ENCODE measurements at places on chromosomes 1 and 21. TPM values are rescaled to one million over a fixed set of nuclear protein-coding genes. Genes with fewer than 3 reads are reported as not detected.

- DNase-seq = no peak
Observed at GRCh38 chr21:31887391-31887841, 14.6 kb downstream of the HUNK start.

DNA sequence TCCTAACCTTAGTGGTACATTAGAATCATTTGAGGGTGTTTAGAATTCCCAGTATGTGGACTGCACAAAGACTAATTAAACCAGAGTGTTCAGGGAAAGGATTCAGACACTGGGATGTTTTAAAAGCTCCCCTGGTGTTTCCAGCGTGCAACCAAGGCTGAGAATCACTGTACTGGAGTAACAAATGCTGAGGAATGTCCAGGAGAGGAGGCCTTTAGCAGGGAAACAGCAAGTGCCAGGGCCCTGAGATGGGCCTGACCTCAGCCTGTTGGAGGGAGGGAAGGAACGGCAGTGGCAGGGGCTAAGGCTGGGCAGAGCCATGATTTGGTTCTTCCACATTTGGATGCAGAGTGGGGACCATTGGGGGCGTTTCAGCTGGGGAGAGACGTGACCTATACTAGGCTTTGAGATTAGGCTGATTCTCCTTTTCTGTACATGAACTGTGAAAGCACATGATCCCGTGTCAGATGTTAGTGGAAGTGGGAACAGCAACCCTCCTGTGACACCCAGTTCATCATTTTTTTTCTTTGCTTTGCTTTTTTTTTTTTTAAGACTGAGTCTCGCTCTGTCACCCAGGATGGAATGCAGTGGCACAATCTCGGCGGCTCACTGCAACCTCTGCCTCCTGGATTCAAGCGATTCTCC lies 49.3 kb downstream of the KANK4 start:
- DNase-seq = no peak

GRCh38 chr1:151108331-151108730 lies 37.8 kb downstream of the GABPB2 start:
- no peak for DNase-seq

DNA sequence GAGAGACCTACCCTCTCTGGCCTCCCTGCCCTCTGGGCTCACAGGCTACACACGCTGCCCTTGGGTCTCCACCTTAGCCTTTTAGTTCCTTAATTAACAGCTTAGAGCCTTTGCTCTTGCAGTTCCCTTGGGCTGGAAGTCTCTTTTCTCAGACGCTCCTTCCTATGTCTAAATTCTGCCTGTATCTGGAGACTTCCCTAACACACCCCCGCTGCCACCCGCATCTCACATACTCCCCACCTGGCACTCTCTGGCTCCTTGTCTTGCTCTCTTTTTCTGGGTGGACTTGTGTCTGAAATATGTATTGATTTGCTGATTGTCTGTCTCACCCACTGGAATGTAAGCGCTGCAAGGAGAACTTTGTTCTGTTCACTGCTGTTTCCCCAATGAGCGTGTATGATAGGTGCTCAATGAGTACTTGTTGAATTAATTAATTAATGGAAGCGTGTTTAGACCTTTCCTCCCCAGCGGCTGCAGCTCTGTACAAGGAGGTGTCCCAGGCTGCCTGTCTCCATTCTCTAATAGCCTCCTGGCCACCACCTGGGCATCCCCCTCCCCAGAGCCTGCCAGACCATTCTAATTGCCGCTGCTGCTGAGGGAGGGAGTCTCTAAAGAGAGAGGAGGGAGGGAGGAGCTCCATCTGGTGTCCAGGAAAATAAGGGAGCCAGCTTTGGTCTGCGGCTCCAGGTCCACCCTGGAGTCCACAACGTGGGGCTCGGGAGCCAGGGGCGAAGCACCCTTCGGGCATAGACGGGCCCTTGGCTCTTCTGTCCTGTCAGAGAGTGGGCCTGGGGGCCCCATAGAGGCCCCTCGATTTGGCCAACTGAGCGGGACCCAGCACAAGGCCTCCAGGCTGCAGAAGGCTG lies 95.4 kb downstream of the RNF220 start:
- peak; percentile 87 for DNase-seq

- no peak for DNase-seq
Observed at GRCh38 chr21:28671549-28672195, 321.0 kb downstream of the LTN1 start.

DNA sequence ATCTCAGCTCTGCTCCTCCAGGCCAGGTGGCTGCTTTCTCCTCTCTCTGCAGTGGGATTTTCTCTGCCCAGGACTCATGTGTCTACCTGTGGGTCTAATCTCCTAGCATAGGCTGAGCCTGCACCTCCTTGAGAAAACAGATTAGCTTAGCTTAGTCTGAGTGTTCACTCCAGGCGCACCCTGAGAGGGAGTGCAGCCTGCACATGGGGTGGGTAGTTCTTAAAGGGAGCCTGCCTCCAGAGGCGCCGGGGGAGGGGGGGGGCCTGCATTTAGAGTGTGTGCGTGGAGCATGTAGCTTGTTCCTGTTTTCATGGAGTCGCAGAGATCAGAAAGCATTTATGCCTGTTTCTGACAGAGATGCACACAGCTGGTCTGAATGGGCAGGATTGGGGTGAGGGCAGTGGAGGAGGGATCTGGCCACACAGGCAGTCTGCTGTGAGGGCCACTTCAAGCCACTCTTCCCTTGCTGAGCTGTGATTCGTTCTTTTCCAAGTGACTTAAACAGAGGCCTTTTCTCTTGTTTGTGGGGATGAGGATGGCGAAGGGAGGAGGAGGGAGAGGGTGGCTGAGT lies 45.2 kb downstream of the GALNT2 start:
- peak; percentile 69 for DNase-seq

DNA sequence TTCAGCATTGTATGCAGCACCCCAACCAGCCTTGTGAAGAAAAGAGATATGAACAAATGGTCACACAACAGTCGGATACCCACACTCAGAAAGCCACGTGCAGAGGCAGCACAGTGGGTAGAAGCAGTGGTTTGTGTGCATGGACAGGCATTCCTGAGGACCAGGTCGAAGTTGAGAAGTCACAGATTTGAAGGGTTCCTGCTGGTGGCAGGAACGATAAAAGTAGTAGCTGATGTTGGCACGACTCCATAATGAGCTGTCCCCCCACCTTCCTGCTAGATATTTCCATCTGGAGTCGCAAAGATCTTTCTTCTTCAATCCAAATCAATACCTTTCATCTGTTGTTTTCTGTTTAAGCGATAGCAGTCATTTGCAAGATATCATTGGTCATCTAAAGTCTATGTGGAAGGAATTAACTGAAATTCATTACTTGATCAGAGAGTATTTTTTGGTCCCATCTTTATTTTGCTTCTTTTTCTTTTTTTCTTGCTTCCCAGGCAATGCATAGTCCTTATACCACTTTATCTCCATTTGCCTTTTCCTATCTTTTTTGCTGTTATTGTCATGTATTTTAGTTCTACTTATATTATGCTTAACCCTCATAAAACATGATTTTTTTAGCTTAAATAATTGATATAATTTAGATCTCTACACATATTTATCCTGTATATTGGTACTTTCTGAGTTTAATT lies 176.4 kb downstream of the DHRS3 start:
- no peak for DNase-seq

GRCh38 chr1:242535986-242536385 lies 11.5 kb upstream of the PLD5 start:
- no peak for DNase-seq

DNA sequence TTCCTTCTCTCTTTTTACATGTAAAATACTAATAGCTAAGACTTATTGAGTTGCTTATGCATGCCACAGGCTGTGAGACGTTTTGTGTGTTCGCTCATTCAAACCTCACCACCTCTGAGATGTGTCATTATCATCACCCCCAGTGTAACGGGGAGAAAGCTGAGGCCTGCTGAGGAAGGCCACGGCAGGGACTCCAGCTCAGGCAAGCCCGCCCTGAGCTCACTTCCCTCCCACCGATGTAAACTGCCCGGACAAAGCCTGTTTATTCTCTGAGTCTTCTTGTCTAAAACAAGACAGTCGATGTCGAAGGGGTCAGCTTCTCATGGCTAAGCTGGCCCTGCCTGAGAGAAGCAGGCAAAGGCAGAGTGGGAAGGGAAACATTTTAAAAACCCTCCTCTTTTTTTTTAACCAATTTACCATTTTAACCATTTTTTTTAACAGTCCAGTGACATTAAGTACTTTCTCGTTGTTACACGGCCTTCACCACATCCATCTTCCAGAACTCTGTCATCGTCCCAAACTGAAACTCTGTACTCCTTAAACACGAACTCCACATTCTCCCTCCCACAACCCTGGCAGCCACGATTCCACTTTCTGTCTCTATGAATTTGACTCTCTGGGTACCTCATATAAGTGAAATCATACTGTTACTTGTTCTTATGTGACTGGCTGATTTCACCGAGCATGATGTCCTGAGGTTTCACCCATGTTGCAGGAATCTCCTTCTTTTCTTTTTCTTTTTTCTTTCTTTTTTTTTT lies 204.8 kb upstream of the GALNT2 start:
- peak; percentile 62 for DNase-seq

DNA sequence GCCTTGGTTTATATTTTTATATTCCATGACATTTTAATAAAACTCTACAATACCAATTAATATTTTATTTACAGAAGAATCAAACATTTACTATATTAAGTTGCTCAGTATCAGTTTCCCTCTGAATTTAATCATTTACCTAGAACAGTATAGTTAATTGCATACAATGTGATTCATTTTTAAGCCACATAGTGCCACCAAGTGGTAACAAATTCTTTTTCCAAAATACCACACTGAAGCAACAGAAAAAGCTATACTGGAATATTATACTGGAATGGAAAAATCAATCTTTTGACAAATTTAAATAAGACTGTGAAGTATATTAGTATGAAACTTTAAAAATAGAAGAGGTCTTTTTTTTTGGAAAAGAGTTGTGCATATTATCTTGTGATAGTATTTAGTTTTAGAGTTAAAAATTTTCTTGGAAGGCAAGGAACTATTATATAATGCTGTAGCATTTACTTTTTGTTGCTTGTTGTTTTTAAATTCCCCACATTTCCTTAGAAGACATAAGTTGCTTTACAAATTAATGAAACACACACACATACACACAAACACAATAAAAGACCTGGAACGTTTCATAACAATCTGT lies 57.3 kb downstream of the ZNF644 start:
- no peak for DNase-seq

- DNase-seq = no peak
Observed at GRCh38 chr1:202291001-202291400, 50.7 kb downstream of the UBE2T start.

DNA sequence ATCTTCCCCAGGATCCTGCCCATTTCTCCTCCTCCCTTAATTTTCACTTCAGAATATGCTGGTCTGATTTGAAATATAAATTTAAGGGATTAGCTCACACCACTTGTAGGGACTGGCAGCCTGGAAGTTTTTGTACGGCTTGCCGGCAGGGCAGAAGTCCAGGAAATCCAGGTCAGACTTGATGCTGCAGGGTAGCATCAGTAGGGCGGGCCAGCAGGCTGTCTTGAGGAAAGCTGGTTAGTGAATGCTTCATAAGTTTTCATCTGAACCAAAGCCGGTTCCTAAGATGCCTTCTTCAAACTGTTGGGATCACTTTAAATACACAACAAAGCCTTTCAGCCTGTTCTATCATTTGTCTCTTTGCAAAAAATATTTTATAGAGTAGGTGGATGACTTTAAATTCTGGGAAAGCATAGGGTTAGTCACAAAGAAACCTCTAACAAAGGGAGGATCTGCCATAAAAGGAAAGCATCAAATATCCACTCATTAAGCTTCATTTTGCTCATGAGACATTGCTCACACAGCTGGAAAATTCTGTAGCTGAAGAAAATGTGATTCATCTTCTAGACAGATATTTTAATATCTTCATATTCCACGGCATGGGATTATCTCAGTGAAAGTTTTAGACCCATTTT lies 90.7 kb upstream of the GFI1 start:
- DNase-seq = no peak

- no peak for DNase-seq
Observed at GRCh38 chr21:26982767-26983166, 15.9 kb upstream of the ADAMTS5 start.

- no peak for DNase-seq
Observed at GRCh38 chr1:175978476-175978875, 228.6 kb downstream of the COP1 start.

DNA sequence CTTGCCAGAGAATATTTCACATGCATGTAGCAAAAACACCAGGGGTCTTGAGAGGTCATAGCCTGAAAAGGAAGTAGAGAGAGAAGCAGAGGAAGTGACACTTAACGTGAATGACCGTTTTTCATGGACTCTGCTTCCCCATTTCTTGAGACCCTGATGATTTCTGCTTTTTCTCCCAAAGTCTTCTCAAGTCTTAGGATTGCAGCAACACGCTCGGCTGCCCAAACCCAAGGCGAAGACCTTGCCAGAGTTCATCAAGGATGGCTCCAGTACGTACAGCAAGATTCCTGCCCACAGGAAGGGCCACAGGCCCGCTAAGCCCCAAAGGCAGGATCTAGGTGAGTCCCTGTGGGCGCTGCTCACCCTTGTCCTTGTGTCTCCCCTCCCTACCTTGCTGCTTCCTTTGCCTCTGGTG lies 12.8 kb downstream of the THEMIS2 start:
- DNase-seq = no peak

GRCh38 chr1:55938376-55938850 lies 641.0 kb downstream of the PLPP3 start:
- DNase-seq = no peak

Gene EPHA8
- 4.8 TPM for total RNA-seq

Gene CEPT1
- 20.1 TPM for total RNA-seq

Gene IQGAP3
- 36.8 TPM for total RNA-seq

Gene RNU1-2
- under 0.01 TPM for total RNA-seq

Gene FMOD
- not detected for total RNA-seq

Gene TMEM240
- total RNA-seq = 13.6 TPM

Gene CDK18
- total RNA-seq = 52.0 TPM

Gene S100A9
- not detected for total RNA-seq

Gene S100A1
- total RNA-seq = 0.63 TPM

Gene CDKN2C
- not detected for total RNA-seq

Gene LRRC71
- total RNA-seq = not detected

Gene DNALI1
- total RNA-seq = 4.0 TPM

Measured in H7 (cell line).